ENCODE measurements at places on chromosomes 5 and 9.

DNA sequence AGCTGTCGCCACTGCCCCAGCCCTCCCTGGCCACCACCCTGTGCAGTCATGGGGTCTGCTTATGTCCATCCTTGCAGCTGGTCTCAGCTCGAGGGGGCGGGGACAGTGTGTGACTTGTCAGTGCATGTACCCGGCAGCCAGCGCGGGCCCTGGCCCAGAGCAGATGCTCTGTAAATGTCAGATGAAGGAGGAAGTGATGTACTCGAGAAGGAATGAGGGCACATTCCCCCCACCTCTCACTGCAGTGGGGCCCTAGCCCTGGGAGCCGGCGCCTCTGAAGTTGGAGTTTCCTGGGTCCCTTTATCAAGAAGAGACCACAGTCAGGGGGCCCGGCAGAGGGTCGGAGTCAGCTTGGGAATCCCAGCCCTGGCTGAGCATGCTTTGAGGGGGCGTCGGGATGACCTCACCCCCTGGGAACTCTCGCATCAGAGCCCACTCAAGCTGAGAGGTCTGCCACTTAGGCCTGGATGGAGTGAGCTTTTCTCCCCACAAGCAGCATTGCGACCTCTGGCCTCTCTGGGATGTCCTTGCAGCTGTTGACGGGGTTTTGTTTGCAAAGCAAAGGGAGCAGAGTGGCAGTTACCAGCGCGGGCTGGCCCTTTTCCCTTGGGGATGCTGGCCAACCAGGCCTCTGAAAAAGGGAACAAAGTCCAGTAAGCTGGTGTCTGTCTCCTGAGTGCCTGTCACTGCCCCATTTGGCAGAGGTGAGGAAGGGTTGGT, 19.0 kb downstream of the NEURL1B start:
- DNase-seq = no peak

DNA sequence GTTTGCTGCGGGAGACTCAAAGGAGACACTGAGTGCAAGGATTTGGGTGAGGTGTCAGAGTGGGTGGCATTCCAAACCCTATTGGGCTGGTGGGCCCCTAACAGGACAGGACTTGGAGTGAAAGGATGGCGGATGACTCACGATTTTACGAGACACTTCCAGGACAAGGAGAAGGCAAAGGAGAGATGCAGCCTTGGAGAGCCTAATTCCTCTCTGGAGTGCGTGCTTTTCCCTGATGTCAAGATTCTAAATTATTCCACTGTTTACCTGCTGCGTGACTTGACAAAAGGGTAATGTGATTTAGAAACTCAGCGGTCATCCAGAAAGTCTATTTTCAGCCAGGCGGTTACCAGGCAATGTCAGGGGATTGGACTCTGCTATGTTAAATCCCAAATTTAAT, 41.6 kb upstream of the CD180 start:
- DNase-seq = no peak

- DNase-seq = no peak
Observed at GRCh38 chr5:40911266-40911665, 2.0 kb downstream of the C7 start.

GRCh38 chr5:66339896-66340295, 195.8 kb downstream of the SREK1 start:
- no peak for DNase-seq

- no peak for DNase-seq
Observed at GRCh38 chr5:84085387-84086041, 299.2 kb downstream of the EDIL3 start.

- no peak for DNase-seq
Observed at GRCh38 chr9:130635721-130636647, 28.4 kb upstream of the PRDM12 start.

- no peak for DNase-seq
Observed at GRCh38 chr5:61689153-61689846, 357.2 kb downstream of the ZSWIM6 start.

DNA sequence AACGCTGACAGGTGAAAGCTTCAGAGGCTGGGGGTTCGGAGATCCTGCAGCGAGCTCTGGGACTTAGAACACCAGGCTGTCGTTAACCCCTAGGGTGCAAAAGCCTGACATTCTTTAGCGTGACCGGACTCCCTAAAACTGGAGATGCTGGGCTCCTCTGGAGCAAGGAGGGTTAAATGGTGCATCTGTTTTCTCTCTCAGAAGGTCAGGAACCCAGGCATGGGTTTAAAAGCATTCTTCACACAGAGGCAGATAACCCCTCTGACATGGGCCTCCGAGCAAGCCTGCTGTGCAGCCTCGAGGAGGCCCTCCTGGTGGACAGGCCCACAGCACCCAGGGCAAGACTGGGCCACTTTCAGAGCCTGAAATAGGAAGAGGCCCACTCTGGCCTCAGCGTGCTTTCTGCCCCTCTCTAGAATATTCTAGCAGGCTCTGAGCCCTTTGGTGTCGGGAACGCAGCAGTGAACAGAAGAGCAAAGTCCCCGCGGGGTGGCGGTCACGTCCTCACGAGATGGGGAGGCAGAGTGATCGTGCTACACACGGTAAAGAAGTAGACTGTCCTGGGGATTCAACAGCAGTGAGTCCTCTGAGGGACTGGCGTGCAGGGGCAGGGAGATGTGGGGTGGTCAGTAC, 124.8 kb downstream of the COL23A1 start:
- no peak for DNase-seq

DNA sequence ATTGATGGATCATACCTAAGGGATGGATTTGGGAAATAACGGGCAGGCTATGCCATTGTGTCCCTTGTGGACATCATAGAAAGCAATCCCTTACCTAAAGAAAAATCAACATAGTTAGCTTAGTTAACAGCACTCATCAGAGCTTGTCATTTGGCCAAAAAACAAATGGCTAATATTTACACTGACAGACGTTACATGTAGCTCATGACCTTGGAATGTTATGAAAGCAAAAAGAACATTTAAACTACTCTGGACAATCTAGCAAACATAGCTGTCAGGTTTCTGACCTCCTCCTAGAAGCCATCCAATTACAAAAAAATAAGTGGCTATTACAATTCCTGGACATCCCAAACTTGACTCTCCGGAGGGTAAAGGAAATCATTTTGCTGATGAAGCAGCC, 23.8 kb downstream of the TMEM232 start:
- DNase-seq = no peak

- no peak for DNase-seq
Observed at GRCh38 chr5:78706381-78706780, 57.8 kb upstream of the LHFPL2 start.

DNA sequence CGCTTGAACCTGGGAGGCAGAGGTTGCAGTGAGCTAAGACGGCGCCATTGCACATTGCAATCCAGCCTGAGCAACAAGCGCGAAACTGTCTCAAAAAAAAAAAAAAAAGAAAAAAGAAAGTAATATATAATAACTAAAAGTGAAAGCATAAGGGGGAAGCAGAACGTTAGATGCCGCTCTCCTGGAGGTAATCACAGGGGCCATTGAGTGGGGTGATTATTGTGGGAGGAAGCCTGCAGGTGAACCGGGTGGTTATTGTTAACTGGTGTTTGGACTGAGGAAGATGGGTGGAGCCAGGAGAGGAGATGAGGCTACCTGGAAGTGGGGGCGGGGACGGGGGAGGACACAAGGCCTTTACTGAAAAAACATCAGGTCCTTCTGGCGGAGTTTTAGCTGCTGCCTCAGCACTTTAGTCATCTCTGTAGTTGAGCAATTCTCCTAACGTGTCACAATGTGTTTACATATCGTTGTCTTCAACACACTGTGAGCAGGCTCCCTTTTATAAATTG, 5.3 kb upstream of the TJP2 start:
- peak; percentile 63 for DNase-seq

DNA sequence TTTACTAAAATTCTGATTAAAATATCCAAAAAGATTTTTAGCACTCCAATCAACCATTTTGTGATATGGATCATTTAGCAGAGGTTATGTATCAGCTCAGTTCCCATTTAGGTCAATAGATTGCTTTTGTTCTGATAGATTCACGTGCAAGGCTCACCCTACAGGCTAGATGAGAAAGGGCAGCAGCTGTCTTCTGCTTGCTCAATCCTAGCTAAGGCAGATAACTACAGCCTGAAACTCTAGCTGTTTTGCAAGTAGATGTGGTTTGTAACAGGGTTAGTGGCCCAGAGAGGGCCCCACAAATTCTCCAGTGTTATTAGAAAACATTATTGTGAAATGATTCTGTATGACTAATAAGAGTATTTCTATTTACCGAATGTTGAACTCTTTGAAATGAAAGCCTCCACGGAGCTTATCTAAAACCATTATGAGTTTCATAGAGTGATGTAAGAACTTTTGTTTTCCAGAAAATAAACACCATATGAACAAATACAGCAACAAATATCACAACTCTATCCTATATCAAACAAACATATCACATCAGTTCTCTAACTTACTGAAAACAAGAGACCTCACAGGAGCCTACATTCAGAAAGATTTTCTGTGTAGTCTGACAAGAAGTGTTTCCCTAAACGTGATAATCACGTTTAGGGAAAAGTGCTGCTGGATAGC, 841.9 kb upstream of the ACO1 start:
- DNase-seq = peak; percentile 4

- no peak for DNase-seq
Observed at GRCh38 chr5:135444360-135444759, 2.8 kb downstream of the DCANP1 start.

GRCh38 chr5:82031220-82032119, 59.6 kb downstream of the ATG10 start:
- no peak for DNase-seq

- no peak for DNase-seq
Observed at GRCh38 chr9:16202221-16202620, 649.4 kb downstream of the CCDC171 start.

DNA sequence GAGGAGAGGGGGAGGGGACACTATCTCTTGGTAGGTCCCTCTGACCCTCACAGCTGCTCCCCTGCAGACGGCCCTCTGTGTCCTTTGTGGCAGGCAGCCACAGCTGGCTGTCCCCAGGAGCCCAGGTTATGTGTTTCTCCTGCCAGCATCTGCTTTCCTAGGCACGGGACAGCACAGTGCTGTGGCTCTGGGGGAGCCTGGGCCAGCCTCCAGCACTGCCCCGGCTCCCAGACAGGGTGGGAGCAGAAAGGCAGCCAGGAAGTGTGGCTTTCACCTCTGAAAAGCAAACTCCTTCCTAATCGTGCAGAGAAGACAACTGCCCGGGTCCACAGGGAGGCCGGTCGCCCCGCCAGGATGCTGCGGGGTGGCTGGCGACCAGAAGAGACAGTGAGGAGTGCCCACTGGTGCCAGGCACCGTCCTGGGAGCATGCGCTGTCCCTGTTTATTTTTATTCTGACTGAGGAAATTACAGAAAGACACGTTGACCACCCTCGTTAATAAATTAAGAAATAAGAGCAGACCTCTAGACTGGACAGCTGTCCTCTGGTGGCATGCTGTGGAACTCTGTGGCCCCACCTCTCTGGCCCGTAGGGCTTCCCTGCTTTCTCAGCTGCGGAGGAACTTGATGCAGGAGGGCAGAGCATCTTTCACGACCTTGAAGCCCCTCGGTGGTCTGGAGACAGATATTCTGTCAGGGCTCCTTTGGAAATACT, 240.3 kb downstream of the FANCC start:
- no peak for DNase-seq

DNA sequence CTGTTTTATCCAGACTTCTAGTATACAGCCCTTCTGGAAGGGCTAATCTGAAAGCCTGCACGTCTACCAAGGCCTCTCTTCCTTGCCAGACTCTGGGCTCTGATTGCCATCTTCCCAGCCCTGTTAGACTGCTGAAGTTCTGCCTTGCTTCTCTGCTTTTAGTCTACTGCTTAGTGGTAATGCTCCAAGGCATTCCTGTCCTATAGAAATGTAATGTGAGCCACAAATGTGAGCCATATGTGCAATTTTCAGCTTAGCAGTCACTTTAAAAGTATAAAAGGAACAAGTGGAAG, 32.1 kb downstream of the WNK2 start:
- DNase-seq = no peak

GRCh38 chr9:114324492-114324891, 1.6 kb downstream of the ORM1 start:
- DNase-seq = no peak

DNA sequence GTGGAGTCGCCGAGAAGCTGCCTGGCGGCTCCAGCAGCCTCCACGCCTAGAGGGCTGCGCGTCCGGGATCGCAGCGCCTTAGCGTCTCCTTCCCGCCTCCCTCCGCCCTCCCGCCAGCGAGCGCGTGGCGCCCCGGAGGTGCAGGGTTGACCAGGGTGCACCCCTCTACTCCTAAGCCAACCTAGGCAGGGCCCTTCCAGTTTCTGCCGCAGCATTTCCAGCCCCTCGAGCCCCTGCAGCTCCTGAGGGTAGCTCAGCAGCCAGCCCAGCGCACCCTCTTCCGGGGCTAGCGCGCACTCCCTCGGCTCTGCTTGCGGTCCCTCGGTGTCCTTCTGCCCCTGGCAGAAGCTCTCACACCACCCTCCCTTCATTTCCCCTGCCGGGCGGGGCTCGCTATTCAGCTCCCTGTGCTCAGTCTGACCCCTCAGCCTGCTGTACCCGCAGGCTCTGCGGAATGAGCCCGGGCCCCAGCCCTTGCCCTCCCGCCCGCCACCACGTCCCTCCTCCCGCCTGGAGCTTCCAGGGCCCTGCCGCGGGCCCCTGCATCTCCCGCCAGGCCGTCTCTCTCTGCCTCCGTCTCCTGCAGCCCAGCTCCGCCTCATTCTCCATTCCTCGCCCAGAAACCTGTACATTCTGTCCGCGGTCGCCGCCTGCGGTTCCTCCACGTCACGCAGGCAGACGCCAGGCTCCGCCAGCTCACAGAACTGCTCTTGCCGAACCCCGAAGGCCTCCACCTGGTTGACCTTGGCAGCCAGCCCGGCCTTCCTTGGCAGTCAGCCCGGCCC, 61.8 kb downstream of the SPATA31C2 start:
- peak; percentile 43 for DNase-seq

- no peak for DNase-seq
Observed at GRCh38 chr5:7478459-7478858, 82.5 kb downstream of the ADCY2 start.

- DNase-seq = no peak
Observed at GRCh38 chr9:136944212-136944518, 373 bp downstream of the FBXW5 start.

DNA sequence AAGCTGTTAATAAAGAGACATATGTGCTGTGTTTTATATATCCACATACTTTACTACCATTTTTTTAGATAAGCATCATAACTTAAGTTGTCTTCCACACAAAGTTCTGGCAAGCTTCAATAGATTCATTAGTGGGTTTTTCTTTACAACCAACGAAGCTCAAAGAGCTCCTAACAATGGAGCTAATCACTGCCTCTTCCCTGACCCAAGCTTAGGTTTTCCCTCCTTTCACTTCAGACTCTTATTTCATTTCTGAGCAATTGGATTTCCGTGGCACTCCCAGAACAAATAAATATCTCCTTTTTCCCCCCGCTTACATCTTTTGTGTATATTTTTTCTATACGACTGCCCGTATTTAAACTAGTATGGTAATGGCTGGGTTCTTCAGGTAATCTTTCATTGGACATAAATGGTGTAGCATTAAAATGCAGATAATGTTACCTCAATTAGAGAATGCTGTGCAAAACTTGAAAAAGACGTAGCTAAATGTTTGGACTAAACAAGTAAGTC, 275.5 kb upstream of the TMEM161B start:
- no peak for DNase-seq

- DNase-seq = no peak
Observed at GRCh38 chr9:6243746-6244145, 28.1 kb downstream of the IL33 start.
